ENCODE measurements at places on chromosomes 1 and 21.

- DNase-seq, result no peak
Observed at GRCh38 chr1:38929476-38929875, 12.2 kb downstream of the RHBDL2 start.

DNA sequence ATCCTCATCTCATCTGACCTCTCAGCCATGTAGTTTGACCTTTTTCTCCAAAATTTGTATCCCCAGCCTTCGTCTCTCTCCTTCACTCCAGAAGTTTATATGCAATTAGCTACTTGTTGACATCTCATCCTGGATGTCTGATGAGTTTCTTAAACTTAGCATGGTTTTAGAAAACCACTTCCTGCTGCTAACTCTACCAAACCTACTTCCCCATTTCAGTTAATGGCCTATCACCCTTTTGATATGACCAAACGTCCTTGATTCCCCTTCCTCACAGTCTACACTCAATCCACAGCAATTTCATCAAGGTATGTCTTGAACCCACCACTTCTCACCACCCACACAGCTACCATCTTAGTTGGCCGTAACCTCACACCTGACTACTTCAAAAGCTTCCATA, 121.9 kb downstream of the LRRC40 start:
- no peak for DNase-seq

GRCh38 chr21:32209580-32209979, 69.3 kb downstream of the MIS18A start:
- DNase-seq, result no peak

DNA sequence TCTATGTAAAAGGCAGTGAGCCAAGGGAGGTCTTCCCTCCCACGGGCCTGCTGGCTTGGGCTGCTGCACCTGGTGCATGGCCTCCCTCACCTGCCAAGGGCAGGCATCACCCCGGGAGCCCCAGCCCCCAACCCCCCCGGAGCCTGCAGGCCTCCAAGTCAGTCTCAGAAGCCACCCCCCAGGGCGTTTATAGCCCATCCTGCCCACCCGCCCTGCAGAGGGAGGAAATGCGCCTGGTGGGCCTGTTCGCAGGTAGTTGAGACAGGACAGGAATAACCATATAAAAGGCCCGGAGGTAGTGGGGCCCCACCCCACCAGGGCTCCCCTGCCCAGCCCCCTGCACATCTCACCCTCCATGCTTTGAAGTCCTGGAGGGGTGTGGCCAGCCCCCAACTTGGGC, 18.2 kb upstream of the ARF1 start:
- no peak for DNase-seq

DNA sequence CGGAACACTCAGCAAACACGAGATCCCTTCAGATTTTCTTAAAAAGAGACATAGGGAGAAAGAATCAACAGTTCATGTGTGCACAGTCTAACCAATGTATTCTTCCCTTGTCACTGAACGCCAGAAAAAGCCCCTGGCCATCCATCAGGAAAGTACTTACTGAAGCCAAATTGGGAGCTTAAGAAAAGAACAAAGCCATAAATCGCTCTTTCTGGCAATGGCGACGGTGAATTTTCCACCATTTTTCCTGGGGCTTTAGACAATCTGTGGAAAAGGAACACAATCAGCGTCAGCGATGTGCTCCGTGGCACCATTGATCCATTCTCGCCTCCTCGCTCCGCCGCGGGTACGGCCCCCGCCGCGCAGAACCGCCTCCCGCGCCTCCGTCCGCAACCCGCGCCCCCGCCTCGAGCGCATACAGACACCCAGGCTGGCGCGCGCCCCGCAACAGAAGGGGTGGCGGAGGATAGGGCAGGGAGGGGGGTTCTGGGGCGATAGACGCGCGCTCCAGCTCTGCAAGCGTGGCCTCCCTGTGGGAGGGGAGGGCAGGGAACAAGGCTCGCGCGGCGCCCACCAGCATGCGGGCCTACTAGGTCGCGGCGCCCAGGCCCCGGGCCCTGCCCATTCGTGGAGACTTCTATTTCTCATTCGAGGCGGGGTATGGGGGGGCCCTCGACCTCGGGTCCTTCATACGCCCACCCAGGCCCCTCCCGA, 440 bp downstream of the PIGP start:
- DNase-seq, result peak; percentile 68

- peak; percentile 28 for DNase-seq
Observed at GRCh38 chr1:206935491-206936067, 10.7 kb downstream of the PIGR start.

DNA sequence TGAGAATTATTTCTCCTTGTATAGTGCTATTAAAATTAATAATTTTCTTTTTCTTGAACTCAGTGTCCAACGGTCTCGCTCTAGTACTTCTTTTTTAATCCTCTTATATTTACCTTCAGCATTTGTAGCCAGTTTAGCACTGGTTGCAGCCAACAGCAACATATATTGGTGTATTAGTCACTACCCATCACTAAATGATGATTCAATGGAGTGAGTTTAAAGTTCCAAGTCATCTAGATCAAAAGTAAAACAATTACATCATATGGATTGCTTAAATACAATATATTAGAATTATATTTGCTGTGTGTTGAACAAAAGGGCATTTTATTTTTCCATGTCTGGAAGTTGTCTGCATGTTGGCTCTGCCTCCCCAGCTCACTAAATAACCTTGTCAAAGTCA, 591.8 kb downstream of the ADGRL2 start:
- DNase-seq, result no peak

GRCh38 chr1:205824180-205824579, 11.2 kb upstream of the SLC41A1 start:
- no peak for DNase-seq

- DNase-seq, result no peak
Observed at GRCh38 chr1:200670242-200671118, 773 bp upstream of the DDX59 start.

- DNase-seq, result no peak
Observed at GRCh38 chr1:232676307-232676706, 46.4 kb upstream of the SIPA1L2 start.

GRCh38 chr1:19484338-19484797, 971 bp downstream of the CAPZB start:
- DNase-seq, result no peak

GRCh38 chr1:236313427-236313826, 31.7 kb upstream of the ERO1B start:
- no peak for DNase-seq

- no peak for DNase-seq
Observed at GRCh38 chr21:45533361-45533845, 8.8 kb downstream of the SLC19A1 start.

GRCh38 chr1:215407575-215407974, 159.5 kb upstream of the KCTD3 start:
- DNase-seq, result no peak

- no peak for DNase-seq
Observed at GRCh38 chr1:40753142-40753882, 30.3 kb upstream of the KCNQ4 start.

GRCh38 chr1:177517546-177517945, 346.8 kb downstream of the BRINP2 start:
- DNase-seq, result no peak

- DNase-seq, result no peak
Observed at GRCh38 chr1:65605621-65606020, 185.2 kb downstream of the LEPR start.

GRCh38 chr21:45127937-45128336, 53.6 kb downstream of the ADARB1 start:
- DNase-seq, result no peak

- DNase-seq, result no peak
Observed at GRCh38 chr1:156993426-156994147, 52.0 kb downstream of the ARHGEF11 start.

DNA sequence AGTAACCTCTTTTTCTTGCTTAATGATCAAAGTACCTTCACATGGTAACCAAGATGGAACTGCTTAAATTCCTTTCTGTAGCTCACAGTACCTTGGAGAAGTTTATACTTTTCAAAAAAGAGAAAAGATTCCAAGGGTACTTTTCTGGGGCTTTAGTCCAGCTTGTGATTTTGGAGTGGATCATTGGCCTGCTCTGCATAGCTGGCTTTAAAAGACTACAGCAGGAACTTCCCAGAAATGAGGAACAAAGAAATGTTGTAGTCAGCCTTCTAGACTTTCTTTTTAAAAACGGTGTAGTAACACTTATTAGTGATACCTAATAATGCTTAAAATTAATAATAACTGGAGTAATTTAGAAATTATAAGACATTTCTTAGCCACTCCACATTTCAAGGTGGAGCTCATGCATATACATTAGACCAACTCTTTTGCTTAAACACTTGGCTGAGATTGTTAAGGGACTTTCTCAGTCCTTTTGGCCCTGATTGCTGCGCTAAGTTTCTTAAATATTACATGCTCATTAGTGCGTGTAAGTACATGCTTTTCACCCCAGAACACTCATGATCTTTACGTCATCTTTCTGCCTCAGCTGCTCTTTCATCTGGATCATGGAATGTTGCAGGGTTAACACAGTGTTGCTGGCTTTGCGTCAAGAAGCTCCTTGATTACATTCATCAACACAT, 57.3 kb downstream of the SDCCAG8 start:
- DNase-seq, result no peak

DNA sequence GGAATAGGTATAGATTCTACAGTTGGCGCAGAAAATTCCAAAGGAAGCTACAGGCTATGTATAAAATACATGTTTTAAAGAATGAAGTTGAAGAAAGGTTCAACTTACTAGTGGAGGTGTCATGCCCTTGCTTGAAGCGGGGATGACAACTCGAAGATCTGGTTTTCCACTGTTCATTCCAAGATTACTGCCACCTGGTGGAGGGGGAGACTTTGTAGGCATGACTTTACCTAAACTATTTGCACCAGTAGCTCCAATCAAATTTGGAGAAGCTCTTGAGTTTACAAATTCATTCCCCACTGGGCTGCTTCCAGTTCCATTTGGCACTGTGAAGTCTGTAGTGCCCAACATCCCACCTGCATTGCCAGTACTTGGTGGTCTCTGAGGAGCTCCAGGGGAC, 81.7 kb downstream of the AXDND1 start:
- DNase-seq, result no peak

DNA sequence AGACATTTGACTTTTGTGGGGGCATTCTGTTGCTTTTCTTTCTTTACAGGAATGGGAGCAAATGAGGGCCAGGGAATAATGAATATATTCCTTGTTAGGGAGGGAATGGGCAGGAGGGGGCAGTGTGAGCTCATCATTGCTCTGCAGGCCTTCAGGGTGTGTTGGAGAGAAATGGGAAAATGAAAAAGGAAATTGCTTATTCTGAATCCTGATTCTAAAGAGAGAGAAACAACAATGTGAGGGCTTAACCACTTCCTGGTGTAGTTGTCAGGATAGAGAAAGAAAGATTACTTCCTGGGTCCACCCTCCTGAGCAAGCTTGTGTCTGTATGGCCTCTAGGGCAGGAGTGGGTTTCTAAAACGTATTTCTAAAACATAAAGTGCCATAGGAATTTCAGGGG, 28.3 kb downstream of the VANGL2 start:
- no peak for DNase-seq

DNA sequence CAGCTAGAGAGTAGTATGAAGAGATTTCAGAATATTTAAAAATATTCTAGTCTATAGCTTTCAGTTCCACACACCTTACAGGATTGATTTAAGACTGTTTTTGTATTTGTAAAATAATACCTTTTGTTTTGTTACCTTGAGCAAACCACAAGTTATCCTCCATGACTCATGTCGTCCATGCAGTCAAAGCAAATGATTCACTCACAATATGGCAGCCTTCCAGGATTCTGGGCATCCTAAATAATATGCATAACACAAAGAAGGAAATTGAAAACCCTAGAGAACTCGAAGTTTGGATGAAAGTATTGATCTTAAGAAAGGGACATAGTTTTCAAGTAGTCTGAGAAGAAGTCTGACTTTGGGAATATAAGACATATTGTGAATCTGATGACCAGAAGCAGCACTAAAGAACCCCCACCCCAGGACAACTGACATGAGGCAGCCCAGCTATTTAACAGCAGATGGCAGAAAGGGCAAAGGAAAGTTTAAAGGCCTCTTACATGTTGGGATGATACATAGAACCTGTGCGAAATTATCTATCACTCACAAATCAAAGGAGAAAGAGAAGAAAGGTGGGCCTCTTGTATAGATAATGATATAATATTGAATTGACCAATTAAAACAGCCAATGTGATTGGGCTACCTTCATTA, 857.9 kb downstream of the BRINP3 start:
- DNase-seq, result no peak

DNA sequence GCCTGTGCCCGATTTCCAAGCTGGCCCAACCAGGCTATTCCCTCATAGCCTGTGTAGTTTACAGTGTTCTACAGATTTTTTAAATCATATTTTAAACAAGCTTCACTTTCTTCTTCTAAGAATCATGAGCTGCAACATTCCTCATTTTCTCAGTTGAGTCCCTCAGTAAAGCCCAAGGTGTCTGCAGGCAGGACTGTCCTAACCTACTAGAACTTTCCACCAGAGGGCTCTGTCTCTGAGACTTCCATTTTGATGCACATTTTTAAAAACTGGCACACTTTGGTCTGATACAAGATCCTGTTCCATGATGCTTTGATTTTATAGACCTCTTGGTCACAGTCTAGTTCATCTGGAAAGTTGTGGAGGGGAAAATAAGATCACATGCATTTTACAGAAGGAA, 21.6 kb upstream of the SLAMF6 start:
- no peak for DNase-seq

DNA sequence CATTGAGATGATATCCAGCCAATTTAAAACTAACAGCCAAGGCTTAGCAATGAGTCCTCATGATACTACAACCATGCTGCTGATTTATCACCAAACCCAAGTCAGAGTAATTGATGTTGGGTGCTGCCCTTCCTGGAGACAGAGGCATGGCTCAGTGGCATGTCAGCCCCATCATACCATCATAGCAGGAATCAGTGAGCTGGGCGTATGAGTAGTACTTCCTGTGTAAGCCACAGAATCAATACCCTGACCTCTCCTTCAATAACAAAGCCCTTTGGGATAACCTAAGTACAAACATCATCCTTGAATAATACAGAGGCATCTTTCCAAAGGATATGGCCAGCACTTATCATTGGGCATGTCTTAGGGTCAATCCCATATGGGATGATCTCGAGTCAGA, 3.0 kb upstream of the LCE1E start:
- no peak for DNase-seq

GRCh38 chr1:219299420-219299819, 125.7 kb downstream of the LYPLAL1 start:
- no peak for DNase-seq

DNA sequence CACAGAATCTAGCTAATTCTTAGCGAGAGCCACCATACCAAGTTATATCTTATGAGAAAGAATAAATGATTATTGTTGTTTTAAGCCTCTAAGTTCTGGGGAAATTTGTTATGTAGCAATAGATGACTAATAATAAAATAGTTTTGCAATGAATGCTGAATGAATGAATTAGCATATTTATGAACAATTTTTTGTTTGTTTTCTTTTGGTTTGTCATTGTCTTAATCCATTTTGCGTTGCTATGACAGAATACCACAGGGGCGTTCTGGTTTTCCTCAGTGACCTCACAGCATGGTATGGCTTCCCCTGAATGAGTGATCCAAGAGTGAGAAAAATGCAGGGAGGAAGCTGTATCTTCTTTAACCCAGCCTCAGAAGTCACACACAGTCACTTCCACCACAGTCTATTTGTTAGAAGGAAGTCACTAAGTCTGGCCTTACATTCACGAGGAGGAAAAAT, 53.8 kb upstream of the HPDL start:
- no peak for DNase-seq
